Temporal lobe (tissue), 4 donors: ENCODE measurements at places on chromosomes 3 and 15. TPM values are rescaled to one million over a fixed set of nuclear protein-coding genes. Genes with fewer than 3 reads are reported as not detected.

The CCR9 gene
- not detected for total RNA-seq

The PSMA4 gene
- total RNA-seq: 100 TPM

The RRP9 gene
- total RNA-seq: 10.1 TPM

The GOLGA8R gene
- total RNA-seq: 0.49 TPM

The IL20RB gene
- 0.25 TPM for total RNA-seq

The UCN2 gene
- total RNA-seq: not detected

The SI gene
- not detected for total RNA-seq

The CCDC39 gene
- total RNA-seq: 0.49 TPM

The STRA6 gene
- total RNA-seq: 4.4 TPM

The GRM2 gene
- 10.6 TPM for total RNA-seq

The TRH gene
- 4.4 TPM for total RNA-seq

The PLCB2 gene
- 3.0 TPM for total RNA-seq

The CLRN1 gene
- total RNA-seq: not detected

The RGMA gene
- 16.2 TPM for total RNA-seq

The OIP5 gene
- total RNA-seq: 1.5 TPM

The CHDH gene
- total RNA-seq: 1.2 TPM

The CD86 gene
- total RNA-seq: 1.2 TPM

The ALDH1A3 gene
- total RNA-seq: 3.9 TPM

The TMEM45A gene
- total RNA-seq: 3.7 TPM

The SENP2 gene
- 39.1 TPM for total RNA-seq

The CFAP20DC gene
- 1.2 TPM for total RNA-seq

The MCTP2 gene
- 0.74 TPM for total RNA-seq

The INTS14 gene
- 16.0 TPM for total RNA-seq

The RAB7A gene
- 40.3 TPM for total RNA-seq

The ANKRD34C gene
- under 0.01 TPM for total RNA-seq

The CHCHD4 gene
- 7.1 TPM for total RNA-seq

The CHAC1 gene
- 2.7 TPM for total RNA-seq

The PRR20G gene
- not detected for total RNA-seq

The ATP10A gene
- 0.74 TPM for total RNA-seq

The CHRM5 gene
- 1.2 TPM for total RNA-seq

The CORO2B gene
- total RNA-seq: 28.0 TPM

The EOGT gene
- total RNA-seq: 8.1 TPM

The SERPINI2 gene
- 0.74 TPM for total RNA-seq

The NT5DC2 gene
- total RNA-seq: 52.1 TPM

The GBE1 gene
- total RNA-seq: 15.7 TPM

The UROC1 gene
- not detected for total RNA-seq

The CPN2 gene
- not detected for total RNA-seq

The EIF1B gene
- total RNA-seq: 60.5 TPM
